GM19239 (cell line): ENCODE measurements at places on chromosomes 1 and 21.

DNA sequence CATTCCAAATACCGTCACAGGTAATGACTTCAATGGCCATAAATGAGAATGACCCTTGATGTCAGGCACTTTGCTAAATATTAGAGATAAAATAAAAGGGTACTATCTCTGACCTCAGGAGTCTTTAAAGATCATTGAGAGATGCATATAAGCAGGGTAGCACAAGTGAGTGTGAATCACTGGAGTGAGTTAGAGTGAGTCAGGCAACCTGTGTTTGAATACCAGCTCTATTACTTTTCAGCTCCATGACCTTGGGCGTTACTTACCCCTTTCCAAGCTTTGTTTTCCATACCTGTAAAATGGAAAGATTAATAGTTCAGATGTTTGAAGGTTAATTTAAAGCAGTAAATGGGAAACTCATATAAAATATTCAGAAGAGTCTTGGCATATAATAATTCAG lies 1058.0 kb upstream of the ADGRL4 start:
- no peak for DNase-seq

GRCh38 chr1:218904416-218904815 lies 269.3 kb upstream of the LYPLAL1 start:
- DNase-seq = no peak

DNA sequence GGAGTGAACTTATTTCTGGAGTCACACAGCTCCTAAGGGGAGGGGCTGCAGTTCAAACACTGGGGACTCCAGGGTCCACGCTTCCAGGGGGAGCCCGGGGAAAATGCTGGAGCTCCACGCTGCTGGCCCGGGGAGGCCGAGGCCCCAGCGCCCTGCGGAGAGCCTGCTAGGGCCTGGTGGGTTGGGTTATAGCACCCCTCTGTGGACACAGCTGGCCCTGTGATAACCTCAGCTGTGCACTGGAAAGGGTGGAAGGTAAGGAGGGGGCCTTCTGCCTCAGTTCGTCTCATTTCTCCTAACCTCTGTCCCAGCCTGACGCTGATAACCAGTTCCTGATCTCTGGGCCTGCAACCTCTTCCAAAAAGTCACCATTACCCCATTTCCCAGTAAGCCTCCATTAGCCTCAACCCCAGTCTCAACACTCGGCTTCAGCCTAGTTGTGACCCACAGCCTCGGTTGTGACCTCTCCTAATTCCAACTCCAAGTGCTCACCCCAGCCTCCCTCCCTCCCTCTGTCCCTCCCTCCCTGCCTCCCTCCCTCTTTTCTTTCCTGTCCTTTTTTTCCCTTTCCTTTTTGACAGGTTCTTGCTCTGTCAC lies 7.1 kb downstream of the NBL1 start:
- DNase-seq = peak; percentile 61

DNA sequence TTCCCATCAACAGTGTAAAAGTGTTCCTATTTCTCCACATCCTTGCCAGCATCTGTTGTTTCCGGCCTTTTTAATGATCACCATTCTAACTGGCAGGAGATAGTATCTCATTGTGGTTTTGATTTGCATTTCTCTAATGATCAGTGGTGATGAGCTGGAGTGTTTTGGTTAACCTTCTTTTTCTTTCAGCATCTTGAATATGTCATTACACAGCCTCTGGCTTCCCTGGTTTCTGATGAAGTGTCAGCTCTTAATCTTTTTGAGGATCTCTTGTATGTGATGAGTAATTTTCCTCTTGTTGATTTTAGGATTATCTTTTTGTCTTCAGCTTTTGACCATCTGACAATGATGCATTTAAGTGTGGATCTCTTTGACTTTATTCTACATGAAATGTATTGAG lies 133.2 kb upstream of the GRIK3 start:
- no peak for DNase-seq

GRCh38 chr1:234755449-234755863 lies 145.5 kb upstream of the IRF2BP2 start:
- DNase-seq = no peak
